Body of pancreas (tissue), 4 donors: ENCODE measurements at places on chromosomes 12 and 14.

DNA sequence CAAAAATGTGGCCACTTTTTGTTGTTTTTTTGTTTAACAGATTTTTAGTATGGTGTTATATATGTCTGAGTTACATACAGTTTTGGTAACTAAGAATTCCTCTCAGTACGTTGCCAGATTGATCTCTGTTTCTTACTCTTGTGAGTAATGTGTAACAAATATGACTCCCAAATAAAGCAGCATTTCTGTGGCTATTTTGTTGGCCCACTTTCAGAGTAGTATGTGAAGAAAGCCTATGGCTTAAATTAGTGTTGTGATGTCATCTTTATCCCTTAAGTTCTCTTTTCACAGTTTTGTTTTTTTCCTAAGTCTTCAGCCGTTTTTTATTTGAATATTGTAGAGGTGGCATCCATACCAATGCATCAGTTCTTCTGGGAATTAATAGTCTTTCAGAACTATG lies 10.7 kb downstream of the PCNX4 start:
- DNase-seq: no peak

GRCh38 chr14:77407158-77407557 lies 16.2 kb downstream of the NOXRED1 start:
- no peak for DNase-seq

DNA sequence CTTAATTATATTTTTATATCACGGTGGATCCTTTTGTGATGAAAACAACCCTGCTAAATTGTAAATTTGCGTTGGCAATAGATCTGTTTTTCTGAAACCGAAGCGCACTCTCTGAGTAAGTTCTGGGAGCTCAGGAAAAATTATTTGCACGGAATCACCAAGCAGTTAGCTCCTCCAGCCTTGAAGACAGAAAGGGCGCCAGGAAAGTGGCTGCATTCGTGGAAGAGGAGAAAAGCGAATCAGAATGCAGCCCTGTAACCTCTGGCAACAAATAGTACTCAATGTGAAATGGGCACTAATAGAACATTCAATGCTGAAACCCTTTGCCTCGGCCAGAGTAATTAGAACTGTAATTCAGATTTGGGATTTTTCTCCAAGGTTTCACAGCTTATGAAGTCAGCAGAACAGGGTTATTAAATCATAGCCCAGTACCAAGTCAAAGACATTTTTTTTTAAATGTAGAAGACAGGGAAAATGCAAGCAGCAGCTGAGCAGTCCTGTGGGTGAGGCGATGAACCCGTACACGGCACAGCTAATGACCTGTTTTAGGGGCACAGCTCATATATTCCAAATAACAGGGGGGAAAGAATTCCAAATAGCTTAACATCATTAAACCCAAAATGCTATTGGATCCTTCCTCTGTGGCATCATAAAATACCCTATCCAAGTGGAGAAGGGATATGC lies 251.4 kb downstream of the EGLN3 start:
- no peak for DNase-seq

DNA sequence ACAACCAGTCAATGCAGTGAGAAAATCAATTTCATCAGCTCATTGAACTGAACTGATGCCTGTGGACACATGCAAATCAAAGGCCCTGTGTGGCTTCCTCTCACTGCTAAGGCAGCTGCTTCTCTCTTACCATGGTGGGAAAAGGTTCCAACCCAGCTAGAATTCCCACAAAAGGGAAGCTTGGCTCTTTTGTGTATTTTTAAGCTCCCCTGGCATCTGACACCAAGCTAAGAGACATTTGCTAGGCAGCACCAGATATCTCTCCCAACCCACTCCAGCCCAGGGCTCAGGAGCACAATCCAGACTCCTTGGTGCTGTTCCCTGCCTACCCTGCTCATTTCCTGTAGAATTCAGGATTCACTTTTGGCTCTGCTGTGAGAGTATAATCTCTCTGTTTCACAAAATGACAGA lies 129.6 kb downstream of the GXYLT1 start:
- no peak for DNase-seq

GRCh38 chr12:77845831-77846230 lies 15.1 kb downstream of the NAV3 start:
- no peak for DNase-seq

- DNase-seq: peak; percentile 34
Measured at GRCh38 chr12:10140001-10140400, 10.0 kb upstream of the CLEC7A start.

GRCh38 chr12:84455598-84455997 lies 457.0 kb downstream of the SLC6A15 start:
- DNase-seq: no peak

- DNase-seq: no peak
Measured at GRCh38 chr12:51424094-51424661, 453 bp upstream of the SLC4A8 start.

- DNase-seq: no peak
Measured at GRCh38 chr12:30967026-30967425, 40.5 kb downstream of the TSPAN11 start.
